A549 treated with ZK216348 at 1 μM for 4 hours (cell line): ENCODE measurements at places on chromosomes 5 and 9. TPM values are rescaled to one million over a fixed set of nuclear protein-coding genes. Genes with fewer than 3 reads are reported as not detected.

Gene CAMK2A
- total RNA-seq: 0.69 to 1.1 TPM (median 0.98 TPM) in 5 replicates

Gene BAAT
- 0.42 to 0.57 TPM (median 0.51 TPM) in 5 replicates for total RNA-seq

Gene NEUROG1
- total RNA-seq: not detected in 5 replicates

Gene EFNA5
- 18.9 to 27.3 TPM (median 26.4 TPM) in 5 replicates for total RNA-seq

Gene FAM81B
- total RNA-seq: not detected in 5 replicates

Gene DND1
- total RNA-seq: 0.33 to 1.1 TPM (median 0.86 TPM) in 5 replicates

Gene CTNND2
- total RNA-seq: 0.13 TPM in 1 of 5 replicates, not detected in the others

Gene PRLR
- total RNA-seq: 0.04 to 0.39 TPM in 2 of 5 replicates, not detected in the others

Gene RANBP3L
- total RNA-seq: 0.06 TPM in 1 of 5 replicates, not detected in the others

Gene GABRB2
- total RNA-seq: not detected in 5 replicates

Gene CNTNAP3
- 7.4 to 12.7 TPM (median 9.9 TPM) in 5 replicates for total RNA-seq

Gene SPARC
- total RNA-seq: 13.5 to 27.1 TPM (median 21.9 TPM) in 5 replicates
